AG09309 (cell line): ENCODE measurements at places on chromosomes 4 and X.
A peak's percentile ranks its signal among the peaks of the same experiment; 100 is the strongest.

GRCh38 chr4:30903502-30904214, 183.5 kb downstream of the PCDH7 start:
- no peak for DNase-seq

GRCh38 chr4:2305766-2306501, 44.0 kb upstream of the MXD4 start:
- no peak for DNase-seq

- peak; percentile 39 for DNase-seq
These were observed 247 bp upstream of the PPA2 start for GRCh38 chr4:105474099-105474518.

- DNase-seq, result peak; percentile 41
These were observed 918 bp upstream of the FGFRL1 start for GRCh38 chr4:1010395-1011021.

- no peak for DNase-seq
These were observed 213.9 kb downstream of the SPOCK3 start for GRCh38 chr4:167020410-167020809.

GRCh38 chr4:171667906-171668305, 145.3 kb upstream of the GALNTL6 start:
- no peak for DNase-seq

DNA sequence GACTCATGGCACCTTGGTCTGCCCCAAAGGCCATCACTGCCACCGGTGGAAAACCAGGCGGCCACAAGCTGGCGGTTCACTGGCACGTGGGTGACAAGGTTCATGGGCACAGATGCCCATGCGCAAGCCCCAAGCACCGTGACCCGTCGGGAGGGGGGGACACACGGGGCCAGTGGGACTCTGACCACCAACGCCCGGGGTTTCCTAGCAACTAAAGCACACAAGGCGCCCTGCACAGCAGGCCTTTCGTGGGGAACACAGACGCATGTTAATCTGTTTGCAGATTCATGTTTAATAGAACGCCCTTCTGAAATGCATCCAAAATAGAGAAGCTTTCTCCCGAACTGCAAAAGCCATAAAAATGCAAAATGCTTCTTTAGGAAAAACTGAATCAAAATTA, 43.9 kb downstream of the FAM53A start:
- DNase-seq, result no peak

- no peak for DNase-seq
These were observed 83.6 kb upstream of the GUCY1A1 start for GRCh38 chr4:155582971-155583437.

GRCh38 chr4:66097218-66097617, 426.9 kb upstream of the EPHA5 start:
- DNase-seq, result no peak

GRCh38 chr4:76670631-76671030, 227.3 kb downstream of the SOWAHB start:
- DNase-seq, result no peak
